ENCODE measurements at places on chromosomes 3 and 15.

GRCh38 chr3:50811893-50812292, 137.2 kb downstream of the DOCK3 start:
- DNase-seq: no peak

DNA sequence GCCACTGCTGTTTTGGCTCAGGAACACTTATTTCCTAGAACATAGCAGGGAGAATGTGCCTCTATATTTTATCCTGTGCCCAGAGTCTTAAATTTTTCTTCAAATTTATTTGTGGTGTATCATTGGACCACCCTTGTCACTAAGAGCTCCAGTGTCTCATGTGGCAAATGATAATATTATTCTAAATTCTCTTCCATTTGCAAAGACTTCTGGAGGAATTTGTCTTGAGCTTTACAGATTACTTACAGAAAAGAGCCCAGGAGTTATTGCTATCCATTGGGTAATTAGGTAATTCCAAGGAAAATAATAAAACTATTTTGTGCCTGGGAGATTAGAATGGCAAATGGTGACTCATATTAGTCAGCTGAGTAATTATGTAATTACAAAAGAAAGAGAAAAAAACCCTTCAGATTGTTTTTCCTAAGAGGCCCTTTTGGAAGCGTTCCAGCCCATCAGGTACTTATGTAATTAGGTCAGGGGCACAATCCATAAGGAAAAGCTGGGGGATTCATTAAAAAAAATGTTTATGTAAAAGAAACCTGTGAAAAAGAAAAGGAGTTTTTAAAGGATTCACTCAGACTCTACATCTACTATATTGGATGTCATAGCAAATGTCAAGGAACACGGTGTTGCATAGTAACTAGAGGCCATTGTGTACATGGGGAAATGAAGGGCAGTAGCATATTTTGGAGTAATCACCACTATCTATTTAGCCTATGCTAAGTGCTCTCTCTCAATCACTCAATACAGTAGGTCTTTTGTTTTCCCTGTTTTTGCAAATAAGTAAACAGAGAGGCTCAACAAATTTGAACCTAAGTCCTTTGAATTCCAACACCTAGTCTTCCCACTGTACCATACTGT, 380.9 kb upstream of the RARB start:
- DNase-seq: no peak

DNA sequence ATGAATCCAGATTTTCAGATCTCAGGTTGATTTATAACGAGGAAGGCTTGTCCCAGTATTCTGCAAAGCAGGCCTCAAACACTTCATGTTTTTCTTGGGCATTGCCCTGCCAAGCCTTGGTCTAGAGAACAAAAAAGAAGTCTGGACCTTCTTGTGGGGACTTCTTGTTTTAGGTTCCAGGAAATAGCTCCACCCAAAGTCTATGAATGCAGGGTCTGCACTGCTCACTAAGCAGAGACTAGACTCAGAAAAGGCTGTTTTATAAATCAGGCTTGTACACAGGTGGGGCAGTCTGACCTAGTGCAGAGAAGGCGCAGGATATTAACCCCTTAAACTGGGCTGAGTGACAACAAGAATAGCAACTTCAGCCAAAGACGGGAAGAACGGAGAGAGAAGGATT, 44.3 kb downstream of the GLB1 start:
- DNase-seq: no peak

GRCh38 chr15:73540161-73540560, 93.0 kb downstream of the NPTN start:
- DNase-seq: no peak

DNA sequence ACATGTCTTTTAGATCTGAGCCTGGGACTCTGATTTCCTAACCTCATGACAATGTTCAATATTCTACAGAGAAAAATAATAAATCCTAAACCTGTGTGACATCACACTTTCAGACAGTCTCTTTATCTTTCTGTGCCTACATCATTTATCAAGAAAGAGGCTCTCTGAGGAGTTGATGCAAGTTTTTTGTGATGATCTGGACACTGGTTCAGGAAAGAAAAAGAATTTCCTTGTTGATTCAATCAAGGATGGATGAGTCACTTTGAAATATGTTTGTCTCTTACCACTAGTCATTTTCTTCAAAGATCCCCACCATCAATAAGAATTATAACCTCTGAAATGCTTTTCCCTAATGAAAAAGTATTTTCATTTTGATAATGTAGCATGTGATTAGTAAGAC, 404.6 kb downstream of the WDR72 start:
- no peak for DNase-seq

DNA sequence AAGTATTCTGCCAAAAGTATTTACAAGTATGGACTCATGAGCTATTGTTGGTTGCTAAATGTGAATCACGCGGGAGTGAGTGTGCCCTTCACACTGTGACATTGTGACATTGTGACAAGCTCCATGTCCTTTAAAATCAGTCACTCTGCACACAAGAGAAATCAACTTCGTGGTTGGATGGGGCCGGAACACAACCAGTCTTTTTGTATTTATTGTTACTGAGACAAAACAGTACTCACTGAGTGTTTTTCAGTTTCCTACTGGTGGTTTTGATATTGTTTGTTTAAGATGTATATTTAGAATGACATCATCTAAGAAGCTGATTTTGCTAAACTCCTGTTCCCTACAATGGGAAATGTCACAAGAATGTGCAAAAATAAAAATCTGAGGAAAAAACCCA, 30.3 kb downstream of the SYNM start:
- no peak for DNase-seq

GRCh38 chr3:66477856-66478255, 23.0 kb downstream of the LRIG1 start:
- DNase-seq: no peak

- no peak for DNase-seq
Measured at GRCh38 chr3:14406766-14407165, 4.4 kb downstream of the SLC6A6 start.

- DNase-seq: no peak
Measured at GRCh38 chr3:47227678-47228077, 54.9 kb downstream of the KIF9 start.

- DNase-seq: no peak
Measured at GRCh38 chr3:111465081-111465670, 76.8 kb upstream of the CD96 start.

DNA sequence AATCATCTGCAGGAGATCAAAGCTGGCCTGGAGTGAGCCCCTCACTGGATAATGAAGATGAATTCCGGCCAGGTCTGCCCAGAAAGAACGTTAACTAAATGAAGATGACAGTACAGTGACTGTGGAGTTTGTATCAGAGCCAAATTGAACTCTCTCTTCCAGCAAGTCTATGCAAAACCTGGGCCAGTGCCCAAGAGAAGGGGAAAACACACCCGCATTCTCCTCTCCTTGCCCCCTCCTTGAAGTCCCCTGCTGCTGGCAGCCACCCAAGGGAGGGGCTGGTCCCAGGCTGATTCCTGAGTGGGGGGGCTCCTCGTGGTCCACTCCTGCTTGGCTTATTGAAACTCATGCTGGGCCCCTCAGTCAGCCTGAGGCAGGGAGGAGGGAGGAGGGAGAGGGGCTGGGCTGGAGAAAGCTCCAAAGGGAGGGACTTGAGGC, 155.7 kb downstream of the RAB11A start:
- no peak for DNase-seq

DNA sequence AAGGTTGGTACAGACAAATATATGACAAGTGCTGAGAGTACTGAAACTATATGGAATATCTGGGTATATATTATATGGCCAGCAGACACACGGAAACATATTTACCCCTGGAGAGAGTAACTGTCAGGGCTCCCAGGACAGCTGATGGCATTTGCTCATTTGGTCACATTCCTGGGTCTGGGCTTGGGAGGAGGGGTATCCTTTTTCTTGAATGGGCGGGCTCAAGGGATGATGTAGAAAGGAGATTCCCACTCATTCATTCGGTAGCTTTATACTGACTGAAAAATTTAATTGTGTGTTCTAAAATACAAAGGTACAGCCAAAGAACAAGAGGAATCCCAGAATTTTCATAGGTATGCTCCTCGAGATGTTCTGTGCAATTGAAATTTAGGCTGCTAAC, 131.0 kb downstream of the KCNAB1 start:
- no peak for DNase-seq

DNA sequence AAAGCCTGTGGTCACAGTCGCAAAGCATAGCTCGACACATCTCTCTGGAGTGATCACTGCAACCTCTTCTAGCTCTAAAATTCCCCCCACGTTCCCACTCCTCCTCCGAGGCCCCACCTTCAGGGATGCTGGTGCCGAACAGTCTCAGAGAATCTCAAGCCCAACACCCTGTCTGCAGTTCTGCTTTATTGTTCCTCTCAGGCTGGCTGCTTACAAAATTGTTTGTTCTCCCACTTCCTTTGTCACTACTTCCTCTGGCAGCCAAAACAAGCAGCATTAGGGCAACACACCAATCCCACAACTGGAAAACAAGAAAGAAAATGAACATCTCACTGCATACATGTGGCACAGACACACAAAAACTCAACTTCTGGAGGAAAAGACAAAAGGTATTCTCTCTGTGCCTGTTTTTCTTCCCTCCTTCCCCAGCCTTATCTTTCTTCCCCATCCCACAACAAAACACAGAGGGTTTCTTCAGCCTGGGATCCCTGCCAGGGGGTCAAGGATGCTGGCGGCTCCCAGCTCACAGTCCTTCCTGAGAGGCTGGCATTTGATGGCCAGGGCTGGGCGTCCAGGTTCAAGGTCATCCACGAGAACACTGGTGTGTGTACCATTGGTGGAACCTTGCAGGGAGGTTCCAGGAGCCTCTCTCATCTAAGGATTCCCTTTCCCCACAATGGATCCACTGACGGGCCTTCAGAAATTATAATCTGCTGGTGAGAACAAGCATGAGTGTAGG, 108.4 kb downstream of the TMCO5A start:
- no peak for DNase-seq

DNA sequence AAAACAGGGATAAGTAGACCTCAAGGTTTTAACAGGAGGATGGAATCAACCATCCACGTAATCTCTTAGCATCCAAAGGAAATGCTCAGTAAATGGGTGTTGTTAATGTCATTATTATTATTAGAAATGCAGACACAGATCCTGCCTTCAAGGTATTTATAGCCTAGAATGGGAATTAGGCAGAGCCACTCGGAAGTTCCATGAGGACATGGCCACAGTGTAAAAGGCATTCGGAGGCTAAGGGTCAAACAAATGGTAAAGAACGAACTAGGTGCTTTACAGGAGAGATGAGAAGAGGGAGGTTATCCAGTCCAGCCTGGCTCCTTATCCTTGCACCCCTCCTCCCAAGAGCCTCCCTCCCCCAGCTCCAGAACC, 65.0 kb downstream of the SRGAP3 start:
- no peak for DNase-seq

DNA sequence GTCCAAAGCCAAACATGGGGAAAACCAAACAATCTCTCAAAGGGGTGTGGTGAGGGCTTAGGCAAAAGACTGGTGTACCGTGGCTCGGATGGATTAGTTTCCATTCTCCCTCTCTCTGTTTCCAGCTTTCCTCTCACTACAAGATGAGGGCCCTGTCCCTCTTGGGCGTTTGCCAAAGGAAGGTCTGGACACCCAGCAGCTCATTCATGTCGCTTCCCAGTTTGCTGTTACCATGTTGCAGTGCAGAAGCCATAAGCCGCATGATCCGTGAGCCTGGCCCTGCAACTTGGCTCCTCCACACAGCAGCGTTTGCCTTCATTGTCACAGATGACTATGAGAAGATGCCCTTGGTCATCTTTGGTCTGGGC, 92.2 kb downstream of the APBA2 start:
- no peak for DNase-seq

DNA sequence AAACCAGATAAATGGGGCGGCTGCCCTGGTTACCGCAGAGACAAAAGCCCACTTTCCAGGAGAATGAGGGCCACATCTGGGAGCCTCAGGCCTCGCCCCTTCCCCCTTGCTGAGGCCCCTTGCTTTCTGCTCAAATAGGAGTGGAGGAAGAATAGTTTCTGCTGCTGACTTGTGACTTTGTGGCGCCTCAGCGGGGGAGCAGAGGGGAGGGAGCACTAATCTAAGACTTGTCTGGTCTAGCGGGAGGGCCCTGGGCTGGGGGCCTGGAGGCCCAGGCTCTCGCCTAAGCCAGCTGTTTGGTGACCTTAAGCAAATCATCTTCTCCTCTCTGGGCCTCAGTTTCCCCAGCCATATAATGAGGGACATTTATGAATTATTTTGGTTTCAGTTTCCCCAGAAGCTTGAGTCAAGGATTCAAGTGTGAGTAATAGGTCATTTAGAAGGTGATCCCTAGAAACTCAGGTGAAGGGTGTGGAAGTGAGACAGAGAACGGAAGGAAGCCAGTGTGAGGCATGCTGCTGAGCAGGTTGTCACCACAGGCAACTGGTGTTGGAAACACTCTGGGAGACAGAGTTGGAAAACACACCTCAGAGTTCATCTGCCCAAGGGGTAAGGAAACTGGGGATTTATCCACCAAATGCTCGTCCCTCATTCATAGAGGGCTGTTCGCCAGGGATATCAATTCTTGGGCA, 25.9 kb upstream of the SMAD3 start:
- DNase-seq: no peak

DNA sequence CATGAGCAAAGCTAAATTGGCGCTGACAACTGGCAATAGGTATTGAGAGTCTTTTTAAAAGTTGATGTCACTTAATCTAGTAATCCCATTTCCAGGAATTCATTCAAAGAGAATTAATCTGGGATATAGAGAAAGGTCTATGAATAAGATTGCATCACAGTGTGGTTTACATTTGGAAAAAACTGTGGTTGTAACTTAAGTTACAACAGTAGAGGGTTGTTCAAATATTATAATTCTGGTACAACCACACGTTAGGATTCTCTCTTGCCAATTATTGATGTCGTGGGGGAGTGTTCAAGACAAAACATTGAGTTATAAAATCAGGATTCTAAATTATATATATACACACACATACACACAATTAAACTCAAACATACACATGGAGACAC, 79.8 kb downstream of the LIPC start:
- DNase-seq: no peak

- no peak for DNase-seq
Measured at GRCh38 chr3:94117729-94118128, 54.9 kb downstream of the NSUN3 start.

DNA sequence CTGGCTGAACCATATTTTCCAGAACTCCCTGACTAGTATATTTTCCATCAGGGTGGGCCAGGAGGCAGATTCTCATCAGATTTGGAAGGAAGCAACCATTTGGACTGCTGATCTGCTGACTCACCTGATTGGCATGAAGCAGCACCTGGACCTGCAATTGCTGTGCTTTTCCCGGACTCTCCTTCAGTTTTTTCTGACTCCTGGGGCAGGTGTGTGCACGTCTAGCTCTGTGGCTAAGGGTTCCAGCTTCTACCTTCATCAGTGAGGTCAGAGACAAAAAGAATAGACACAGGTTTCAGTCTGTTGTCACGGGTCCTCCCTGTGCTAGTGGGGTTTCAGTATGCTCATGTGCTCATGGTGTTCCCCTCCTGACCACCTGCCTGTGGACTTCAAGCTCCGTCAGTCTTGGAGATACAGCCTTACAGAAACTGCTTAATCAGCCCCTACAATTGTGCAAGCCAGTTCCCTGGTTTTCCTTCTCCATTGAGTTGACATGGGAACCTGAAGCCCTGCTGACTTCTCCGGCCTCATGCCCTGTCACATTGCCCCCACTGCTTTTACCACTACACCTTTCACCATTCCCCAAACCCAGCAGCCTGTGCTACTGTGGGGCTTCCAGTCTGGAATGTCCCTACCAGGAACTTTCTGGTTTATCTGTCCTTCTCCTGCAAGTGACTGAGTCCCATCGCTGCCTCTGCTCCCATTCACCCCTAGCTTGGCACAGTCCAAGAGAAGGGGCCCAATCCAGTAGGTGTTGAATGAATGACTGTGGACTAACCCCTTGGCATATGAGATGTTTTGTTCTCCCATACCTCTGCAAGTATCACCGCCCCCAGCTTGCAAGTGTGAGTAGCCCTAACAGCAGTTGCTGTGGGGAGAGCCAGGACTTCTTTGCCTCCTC, 31.7 kb downstream of the HMCES start:
- DNase-seq: no peak
